ENCODE measurements at places on chromosomes 2 and 18.

DNA sequence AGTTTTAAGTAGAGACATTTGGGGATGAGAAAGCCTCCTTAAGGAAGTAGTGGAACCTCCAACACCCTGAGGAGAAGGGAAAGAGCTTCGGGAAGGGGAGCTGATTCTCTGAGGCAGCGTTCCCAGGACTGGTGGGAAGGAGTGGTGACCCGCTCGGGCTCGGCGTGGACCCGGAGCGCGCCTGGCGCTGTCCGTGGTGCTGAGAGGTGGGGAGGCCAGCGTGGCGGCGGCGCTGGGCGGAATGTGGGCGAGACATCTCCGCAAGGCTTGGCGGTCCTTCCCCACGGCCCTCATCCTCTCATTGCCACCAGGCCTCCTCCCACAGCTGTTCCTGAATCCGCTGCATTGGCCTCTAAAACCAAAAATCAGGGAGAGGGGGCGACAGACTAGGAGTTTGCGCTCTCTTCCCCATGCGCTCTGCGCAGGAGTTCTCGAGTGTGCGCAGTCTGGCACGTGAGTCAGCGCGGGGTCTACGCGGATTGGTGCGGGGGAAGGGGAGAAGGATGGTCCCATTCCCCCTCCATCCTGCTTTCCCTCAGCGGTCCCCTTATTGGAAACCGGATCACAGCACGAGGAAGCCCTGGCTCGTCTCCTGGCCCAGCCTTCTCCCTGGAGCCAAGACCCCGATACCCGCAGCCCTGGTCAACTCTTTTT lies 857 bp downstream of the RESP18 start:
- no peak for DNase-seq

DNA sequence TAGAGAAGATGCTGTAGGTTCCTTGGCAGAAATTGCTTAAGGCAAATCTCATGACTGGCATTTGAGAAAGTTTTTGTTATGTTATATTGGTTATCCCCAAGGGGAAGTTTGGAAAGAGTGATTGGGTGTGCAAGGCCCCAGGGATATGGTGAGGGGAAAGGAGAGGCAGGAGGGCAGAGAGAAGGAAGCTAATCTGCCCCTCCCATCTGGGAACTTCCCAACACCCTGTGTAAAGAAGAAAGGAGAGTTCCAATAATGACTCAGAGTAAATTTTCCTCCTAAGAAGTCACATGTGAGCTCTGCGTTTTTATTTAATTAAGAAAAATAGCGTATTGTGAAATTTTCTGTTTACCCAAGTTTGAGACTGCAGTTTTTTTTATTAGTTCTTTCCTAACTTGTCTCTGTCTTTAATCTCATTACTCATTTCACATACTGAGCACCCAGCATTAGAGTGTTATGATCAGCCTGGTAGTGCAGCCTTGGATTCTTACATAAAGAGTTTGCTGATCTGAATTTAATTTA lies 3.1 kb upstream of the KYNU start:
- DNase-seq = no peak

DNA sequence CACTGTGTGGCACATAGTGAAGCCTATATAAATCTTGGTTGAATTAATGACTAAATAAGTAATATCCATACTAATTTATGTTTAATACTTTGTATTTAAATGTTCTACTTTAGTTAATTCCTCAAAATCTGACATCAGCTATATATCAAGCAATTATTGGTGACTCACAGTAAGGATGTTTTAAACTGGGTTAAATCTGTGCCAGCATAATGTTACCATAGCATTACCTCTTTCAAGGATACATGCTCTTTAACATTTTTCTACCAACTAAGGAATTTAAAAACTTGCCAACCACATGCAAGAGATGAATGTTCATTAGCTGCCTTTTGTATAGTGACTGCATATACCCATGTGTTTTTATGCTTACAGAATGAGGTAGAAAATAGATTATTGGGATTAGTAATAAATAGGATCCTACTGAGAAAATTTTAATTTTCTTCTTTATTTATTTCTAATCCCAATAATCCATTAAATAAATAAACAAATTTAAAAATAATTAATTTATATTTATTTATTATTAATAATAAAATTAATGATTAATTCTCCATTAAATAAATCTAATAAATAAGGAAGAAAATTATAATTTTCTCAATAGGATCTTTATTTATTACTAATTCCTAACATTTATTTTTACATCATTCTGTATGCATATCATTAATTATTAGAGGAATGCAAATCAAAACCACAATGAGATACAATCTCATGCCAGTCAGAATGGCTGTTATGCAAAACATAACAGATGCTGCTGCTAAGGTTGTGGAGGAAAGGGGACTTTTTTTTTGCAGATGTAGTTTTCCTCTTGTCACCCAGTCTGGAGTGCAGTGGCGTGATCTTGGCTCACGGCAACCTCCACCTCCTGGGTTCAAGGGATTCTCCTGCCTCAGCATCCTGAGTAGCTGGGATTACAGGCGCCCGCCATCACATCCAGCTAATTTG lies 410.7 kb upstream of the DSEL start:
- no peak for DNase-seq

- DNase-seq = no peak
These were observed 92.3 kb upstream of the CTDP1 start for GRCh38 chr18:79587226-79587741.

DNA sequence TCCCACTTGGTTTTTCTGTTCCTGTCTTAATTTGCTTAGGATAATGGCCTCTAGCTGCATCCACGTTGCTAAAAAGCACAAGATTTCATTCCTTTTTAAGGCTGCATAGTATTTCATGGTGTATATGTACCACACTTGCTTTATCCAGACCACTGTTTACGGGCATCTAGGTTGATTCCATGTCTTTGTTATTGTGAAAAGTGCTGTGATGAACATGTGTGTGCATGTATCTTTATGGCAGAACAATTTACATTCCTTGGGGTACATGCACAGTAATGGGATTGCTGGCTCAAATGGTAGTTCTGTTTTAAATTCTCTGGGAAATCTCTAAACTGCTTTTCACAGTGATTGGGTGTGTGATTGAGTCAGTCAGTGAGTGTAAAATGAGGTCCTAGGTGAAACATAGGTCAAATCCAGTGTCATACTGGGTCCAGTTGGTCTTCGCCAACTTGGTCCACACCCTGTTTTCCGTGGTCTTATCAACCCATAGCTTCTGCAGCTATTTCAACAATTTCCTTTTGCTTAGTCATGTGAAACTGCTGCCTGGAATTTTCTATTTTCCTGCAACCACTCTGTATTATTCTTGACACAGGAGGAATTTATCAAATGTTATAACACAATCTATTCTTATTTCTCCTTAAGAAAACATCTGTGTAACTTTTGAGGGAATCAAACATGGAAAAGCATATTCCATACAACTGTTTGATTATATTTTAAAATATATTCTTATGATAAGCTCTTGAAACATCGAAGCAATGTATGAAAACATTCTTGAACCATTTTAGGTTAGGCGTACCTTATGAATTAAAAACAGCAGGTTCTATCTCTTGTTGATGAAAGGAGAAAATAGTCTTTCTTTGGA lies 82.9 kb downstream of the ADCYAP1 start:
- no peak for DNase-seq
